ENCODE measurements at places on chromosomes 13 and 19.

- no peak for DNase-seq
Measured at GRCh38 chr19:13058951-13059660, 43.6 kb downstream of the LYL1 start.

GRCh38 chr13:76036176-76036575 lies 400.0 kb downstream of the LMO7 start:
- DNase-seq = no peak

GRCh38 chr13:26983543-26984320 lies 187.9 kb downstream of the USP12 start:
- DNase-seq = no peak

DNA sequence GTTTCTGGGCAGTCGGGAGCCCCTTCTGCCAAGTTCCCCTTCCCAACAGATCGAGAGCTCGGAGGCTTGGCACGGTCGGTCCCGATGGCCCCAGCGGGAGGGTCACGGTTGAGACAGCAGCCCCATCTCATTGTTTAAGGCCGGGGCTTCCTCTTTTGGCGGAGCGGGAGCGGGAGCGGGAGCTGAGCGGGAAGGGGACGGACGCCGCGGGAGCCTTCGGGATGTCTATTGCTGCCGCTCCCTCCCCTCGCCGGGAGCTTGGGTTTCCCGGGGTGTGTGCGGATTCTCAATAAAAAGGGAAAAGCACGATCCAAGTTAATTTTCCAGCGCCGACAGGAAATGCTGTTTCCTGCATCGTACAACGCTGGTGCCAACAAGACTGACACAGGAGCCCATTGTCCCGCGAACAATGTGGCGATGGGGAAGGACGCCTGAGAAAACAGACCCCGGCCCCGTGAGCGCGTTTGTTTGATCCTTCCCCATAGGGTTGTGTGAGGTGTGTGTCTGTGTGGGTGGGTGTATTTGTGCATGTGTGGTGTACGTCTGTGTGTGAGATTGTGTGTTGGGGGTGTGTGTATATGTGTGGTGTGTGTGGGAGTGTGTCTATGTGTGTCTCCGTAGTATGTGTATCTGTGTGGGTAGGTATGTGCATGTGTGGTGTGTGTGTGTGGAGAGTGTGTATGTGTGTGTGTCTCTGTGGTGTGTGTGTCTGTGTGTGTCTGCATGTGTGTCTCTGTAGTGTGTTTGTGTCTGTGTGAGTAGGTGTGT lies 36.3 kb upstream of the FLT1 start:
- no peak for DNase-seq

DNA sequence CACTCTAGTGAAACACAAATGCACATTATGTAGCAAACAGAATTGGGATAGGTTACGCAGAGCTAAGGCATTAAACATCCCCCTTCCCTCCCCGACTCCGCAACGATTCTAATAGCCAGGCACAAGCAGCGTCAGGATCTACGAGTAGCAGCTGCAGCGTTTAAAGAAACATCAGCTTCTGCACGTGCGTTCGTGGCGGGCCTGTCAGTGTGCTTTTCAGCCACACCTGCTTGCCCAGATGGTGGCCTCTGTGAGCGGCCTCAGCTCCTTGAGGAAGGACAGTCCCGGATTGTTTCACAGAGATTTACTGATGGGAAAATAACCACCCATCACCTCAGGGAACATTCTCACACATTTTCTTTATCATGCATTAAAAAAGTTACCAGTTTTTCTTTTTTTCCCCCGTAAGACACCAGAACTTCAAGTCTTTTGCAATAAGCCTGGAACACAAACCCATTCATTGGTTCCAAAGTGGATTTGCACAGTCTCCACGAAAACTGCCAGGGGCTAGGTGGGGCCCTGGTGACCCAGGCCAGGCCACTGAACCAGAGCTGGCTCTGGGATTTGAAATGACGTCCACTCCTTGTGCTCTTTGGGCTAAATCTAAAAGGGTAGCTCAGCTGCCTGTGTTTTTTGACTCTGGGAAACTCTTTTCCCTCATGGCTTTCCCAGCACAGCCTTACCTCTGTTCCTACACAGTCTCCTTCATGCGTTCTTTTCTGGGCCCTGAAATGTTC lies 325.5 kb downstream of the KCNRG start:
- no peak for DNase-seq

DNA sequence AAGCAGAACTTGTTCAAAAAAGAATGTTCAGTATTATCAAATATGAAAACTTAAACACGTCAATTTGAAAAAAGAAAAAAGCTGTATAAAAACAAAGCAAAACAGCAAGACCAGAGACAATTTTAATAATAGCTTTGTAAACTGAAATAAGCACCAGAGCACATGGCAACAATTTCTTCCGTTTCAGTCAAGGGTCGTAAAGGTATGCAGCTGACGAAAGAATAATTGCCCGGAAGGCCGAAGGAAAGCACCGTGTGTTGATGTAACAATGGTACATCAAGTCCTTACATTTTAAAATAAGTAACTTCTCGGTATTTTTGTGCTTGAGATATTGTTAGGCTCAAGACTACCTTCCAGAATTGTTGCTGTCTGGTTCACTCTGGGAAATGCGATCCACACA lies 1.7 kb downstream of the PROSER1 start:
- no peak for DNase-seq
